ENCODE measurements at places on chromosomes 3 and 15.
A peak's percentile ranks its signal among the peaks of the same experiment; 100 is the strongest.

GRCh38 chr3:60992395-60992794, 258.9 kb downstream of the FHIT start:
- no peak for DNase-seq

DNA sequence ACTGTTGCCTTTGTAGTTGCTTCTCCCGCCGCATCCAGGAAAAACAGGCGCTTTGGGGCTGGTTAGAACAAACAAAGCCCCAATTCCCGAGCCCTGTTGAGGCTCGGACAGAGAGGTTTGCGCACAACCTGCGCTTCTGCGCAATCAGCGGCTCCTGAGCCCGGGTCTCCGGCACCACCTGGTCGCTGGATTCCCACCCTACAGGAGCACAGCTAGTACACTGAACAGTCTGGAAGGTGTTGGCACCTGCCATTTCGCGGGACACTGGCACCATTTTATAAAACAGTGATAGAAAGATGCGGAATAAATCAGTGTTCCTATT, 13.8 kb downstream of the ZIC4 start:
- no peak for DNase-seq

- DNase-seq, result peak; percentile 38
Measured at GRCh38 chr3:51982352-51982837, 940 bp upstream of the ACY1 start.

DNA sequence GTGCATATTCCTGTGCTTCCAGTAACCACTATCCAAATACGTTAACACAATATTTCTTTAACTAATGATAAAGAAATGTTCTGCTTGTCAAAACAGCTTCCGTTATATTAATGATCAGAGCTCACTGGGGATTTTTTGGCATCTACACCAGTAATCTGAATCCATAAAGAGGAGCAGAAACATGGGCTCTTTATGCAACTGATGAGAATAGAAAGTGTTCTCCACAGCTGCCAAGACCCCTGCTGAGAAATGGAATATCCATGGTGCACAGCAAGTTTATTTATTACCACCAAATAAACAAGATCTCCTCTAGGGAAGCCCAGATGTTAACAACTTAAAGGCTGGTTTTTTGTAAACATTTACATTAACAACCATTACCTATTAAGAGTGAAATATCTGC, 54.5 kb downstream of the ALDH1A2 start:
- DNase-seq, result no peak

- peak; percentile 73 for DNase-seq
Measured at GRCh38 chr3:56702490-56703315, 19.6 kb upstream of the TASOR start.

DNA sequence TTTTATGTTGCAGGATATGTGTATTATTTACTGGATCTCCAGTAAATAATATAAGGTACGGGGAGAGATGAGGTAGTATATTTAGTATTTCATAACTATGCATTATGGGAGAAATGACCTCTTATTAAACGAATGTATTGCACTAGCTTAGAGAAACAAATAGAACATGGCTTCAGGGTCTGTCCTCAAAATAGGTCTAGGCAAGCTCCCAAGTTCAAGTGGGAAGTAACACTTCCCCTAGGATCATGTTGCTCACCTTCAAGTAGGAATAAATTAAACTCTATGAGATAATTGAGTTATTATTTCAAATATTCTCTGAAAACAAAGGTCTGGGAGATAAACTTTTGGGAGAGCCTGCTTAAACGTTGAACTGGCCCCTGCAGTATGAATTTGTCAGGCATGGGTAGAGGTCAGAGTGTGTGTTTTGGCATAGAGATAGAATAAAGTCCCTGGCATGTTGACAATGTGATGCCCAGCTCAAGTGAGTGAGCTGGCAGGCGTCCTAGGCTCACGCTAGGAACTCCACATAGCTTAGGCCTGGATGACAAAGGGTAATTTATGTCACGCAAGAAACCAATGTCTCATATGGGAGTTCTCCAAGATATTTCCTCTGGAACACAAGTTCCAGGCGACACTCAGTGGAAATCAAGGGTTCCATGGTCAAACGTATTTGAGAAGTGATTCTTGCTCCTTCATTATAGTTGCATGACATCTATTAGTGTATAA, 236.8 kb downstream of the CACNA2D3 start:
- no peak for DNase-seq

DNA sequence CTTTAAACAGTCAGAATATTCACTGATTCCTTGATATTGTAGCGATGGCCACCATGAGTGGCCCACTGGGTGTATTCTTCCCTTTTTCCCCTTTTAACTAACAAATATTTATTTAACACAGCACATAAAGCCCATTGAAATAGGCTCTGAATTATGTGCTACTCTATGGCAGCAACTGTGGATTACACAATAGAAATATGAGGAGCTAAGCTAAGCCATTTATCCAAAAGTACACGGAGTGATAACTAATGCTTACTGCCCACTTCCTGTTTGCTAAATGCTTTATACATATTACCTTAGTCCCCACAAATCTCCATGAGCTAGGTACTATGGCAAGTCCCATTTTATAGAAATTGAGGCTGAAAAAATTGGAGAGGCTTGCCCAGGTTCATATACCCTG, 17.9 kb downstream of the ILDR1 start:
- DNase-seq, result no peak

GRCh38 chr15:69789648-69790393, 307.9 kb downstream of the TLE3 start:
- DNase-seq, result no peak

DNA sequence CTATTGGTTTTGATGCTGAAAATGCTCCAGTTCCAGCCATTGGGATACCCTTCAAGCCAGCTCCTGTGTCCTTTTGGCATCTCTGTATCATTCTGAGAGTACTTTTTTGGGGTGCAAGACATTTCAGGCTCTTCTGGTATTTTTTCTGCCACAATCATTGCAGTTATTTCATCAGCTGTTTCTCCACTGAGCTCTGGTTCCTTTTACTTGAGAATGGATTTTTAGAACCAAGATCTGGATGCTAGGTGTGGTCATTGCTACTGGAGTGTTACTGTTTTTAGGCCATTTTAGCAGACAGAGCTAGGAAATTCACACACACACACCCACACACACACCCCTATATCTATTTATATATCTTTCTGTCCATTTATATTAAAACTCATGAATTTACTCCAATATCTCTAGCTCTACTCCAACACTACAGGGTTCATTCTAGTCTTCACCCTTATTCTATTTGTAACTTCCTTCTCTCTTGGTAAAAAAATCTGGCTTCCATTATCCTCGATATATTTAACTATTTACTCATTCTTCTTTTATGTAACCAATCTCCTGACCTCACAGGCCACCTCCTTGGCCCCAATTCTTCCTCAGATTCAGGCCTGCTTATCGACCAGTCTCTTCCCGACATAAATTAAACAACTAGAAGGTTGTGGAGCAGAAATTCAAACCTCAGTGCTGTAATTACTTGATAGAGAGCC, 17.0 kb downstream of the SLC35G2 start:
- DNase-seq, result no peak

DNA sequence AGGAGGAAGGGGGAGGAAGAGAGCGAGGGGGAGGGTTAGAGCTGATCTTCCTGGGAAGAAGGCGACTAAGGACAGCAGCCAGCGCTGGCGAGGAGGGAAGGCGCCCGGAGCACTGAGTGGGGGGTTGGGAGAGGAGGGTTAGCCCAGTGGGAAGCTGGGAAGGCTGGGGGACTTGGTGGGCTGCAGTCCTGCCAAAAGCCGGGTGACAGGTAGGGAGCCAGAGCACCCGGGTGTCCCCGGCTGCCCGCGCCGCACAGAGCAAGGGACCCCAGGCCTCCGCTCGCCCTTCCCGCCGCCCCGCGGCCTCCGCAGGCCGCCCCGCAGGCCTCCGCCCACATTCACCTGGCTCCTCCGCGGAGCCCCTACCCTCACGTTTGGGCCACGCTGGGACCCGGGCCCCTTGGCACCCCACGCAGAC, 448 bp downstream of the SLC12A8 start:
- no peak for DNase-seq

- DNase-seq, result no peak
Measured at GRCh38 chr3:191197761-191198306, 1.2 kb upstream of the OSTN start.

DNA sequence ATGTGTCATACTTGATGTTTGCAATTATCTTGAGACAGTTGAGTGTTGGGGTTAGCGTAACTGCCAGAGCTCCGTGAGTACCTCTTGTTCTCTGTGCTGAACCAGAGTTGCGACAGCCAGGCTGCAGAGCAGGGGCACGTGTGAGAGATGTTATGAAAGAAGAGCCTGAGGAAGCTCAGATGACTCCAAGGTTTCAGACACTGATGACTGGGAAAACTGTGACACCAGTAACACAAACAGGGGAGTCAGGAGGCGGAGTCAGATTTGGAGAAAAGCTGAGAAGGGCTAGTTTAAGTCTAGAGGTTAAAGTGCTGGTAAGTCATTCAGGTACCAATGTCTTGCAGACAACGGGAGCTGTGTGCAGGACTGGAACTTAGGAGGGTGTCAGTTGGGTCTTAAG, 45.0 kb downstream of the BLM start:
- no peak for DNase-seq

GRCh38 chr3:169365993-169366915, 297.3 kb downstream of the MECOM start:
- no peak for DNase-seq

DNA sequence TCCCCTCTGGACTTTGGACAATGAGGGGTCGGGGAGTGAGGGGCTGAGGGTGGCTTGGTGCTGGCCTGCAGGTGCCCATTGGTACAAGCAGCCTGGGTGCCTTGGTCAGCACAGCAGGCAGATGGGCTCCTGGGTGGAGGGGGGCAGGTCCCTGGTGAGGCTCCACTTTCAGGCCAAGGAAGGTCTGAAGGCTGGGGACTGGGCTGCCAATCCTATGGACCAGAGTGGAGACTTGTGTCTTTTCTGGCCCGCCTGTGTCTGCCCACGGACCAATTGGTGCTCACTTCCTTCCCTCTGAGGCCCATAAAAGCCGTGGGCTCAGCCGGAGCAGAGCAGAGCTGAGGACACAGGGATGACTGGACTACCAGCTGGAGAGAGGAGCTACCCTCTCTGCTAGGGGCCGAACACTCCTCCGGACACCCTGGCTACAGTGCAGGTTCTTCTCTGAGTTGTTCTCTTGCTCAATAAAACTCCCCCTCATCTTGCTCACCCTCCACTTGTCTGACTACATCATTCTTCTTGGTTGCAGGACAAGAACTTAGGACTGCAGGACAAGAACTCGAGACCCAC, 31.9 kb upstream of the IREB2 start:
- no peak for DNase-seq

- DNase-seq, result no peak
Measured at GRCh38 chr15:80503319-80503952, 99.3 kb downstream of the ARNT2 start.

DNA sequence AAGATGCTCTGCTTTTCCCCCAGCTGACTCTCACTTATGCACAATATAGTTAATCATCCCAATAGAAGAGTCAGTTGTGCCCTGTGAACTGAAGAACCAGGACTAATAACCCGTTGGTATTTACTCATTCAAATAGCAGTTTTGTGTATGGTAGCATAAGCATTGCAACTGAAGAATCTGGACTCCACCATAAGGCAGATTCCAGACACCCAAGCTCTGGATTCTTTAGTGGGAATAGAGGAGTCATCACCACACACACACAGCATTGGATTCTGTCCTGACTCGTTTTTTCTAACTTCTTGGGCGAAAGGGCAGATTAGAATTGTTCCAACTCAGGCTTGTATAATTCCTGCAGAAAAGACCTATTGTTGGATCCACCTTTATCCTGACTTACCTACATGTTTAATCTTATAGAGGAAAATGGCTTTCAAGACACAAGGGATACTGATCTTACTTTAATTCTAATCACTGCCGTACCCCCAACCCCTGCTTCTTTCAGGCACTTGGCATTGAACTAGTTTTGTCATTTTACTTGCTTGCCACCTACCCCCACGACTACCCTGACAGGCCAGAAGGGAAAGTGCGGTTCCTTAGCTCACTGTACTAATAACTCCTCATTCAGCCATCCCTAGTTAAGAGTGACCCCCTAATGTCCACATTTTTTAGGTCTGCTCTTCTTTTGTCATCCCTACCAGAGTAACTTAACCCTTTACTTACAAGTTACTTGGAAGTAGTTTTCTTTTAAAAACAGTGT, 42.3 kb downstream of the NKIRAS1 start:
- DNase-seq, result no peak

GRCh38 chr3:66270701-66271100, 49.9 kb downstream of the SLC25A26 start:
- DNase-seq, result no peak

- DNase-seq, result no peak
Measured at GRCh38 chr3:41141433-41142167, 57.7 kb upstream of the CTNNB1 start.

DNA sequence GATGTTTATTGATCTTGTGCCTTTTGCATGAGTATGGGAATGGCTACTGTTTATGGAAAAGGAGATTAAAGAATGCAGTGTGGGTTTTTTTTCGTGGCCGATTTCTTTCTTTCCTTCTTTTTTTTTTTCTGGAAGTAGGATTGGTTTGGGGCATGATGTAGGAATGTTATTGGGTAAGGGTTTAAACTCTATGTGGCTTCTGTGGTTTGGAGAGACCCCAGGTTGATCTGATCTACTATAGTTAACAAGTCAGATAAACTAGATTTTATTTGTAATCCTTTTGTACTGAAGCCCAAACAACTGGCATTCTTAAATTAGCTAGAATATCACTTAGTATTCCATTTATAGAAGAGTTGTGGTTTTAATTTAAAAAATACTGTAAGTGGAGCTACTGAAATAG, 304.8 kb downstream of the LPP start:
- no peak for DNase-seq

DNA sequence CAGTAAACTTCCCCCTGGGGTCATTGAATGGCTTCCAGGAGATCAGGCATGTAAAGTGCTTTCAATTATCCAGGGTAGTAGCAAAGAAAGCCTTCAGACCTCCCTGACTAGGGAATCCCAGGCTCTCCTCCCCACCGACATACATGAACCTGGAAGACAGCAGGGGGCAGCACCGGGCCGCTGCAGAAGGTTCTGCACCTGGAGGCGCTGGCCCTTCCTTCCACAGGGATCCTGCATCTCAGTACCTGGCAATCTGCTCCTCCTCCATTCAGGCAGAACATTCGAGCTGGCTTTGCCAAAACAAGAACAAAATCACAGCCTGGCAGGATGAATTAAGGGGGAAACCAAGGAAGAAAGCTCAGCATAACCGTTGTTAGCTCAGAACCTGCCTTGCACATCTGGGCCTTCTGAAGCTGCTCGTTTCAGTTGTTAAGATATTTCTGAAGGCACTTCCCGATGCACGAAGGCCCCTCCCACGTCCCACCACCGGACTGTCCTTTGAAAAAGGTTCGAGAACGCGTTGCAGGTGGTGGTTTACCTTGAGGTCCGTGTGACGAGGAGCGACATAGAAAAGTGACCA, 237.7 kb downstream of the SLCO3A1 start:
- no peak for DNase-seq

- no peak for DNase-seq
Measured at GRCh38 chr3:124601190-124601589, 129.1 kb upstream of the UMPS start.

- no peak for DNase-seq
Measured at GRCh38 chr15:52557274-52557641, 11.6 kb downstream of the ARPP19 start.
